Left ventricle myocardium inferior (tissue), 1 donor: ENCODE measurements at places on chromosomes 3 and 15. TPM values are rescaled to one million over a fixed set of nuclear protein-coding genes. Genes with fewer than 3 reads are reported as not detected.

GRCh38 chr15:53611145-53611920 is 148.1 kb downstream of the WDR72 start:
- no peak for DNase-seq

GRCh38 chr3:155110996-155111901 is 31.1 kb downstream of the MME start:
- DNase-seq = no peak

DNA sequence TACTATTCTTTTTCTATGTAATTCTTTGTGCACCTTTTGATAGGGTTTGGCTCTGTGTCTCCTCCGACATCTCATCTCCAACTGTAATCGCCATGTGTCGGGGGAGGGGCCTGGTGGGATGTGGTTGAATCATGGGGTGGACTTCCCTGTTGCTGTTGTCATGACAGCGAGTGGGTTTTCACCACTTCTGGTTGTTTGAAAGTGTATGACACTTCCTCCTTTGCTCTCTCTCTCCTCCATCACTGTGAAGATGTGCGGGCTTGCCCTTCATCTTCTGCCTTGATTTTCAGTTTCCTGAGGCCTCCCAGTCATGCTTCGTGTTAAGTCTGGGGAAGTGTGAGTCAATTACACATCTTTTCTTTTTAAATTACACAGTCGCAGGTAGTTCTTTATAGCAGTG is 225.8 kb upstream of the DPPA4 start:
- DNase-seq = no peak

- DNase-seq = no peak
Measured at GRCh38 chr15:60399931-60400330, 2.1 kb upstream of the ANXA2 start.

- DNase-seq = no peak
Measured at GRCh38 chr3:170764017-170764416, 106.0 kb downstream of the RPL22L1 start.

The WDR53 gene
- total RNA-seq = 10.0 TPM

The C3orf52 gene
- total RNA-seq = 2.4 TPM

The SPATA12 gene
- total RNA-seq = not detected
